Activated T-cell treated with anti-CD3 and anti-CD28 coated beads, Interleukin-2, amount 50 U/mL, for 4 hours (primary cell): ENCODE measurements at places on chromosomes 11 and 22.

- DNase-seq: no peak
Measured at GRCh38 chr22:42608136-42608822, 6.4 kb downstream of the POLDIP3 start.

GRCh38 chr22:31120230-31120629, 2.5 kb upstream of the INPP5J start:
- no peak for DNase-seq

DNA sequence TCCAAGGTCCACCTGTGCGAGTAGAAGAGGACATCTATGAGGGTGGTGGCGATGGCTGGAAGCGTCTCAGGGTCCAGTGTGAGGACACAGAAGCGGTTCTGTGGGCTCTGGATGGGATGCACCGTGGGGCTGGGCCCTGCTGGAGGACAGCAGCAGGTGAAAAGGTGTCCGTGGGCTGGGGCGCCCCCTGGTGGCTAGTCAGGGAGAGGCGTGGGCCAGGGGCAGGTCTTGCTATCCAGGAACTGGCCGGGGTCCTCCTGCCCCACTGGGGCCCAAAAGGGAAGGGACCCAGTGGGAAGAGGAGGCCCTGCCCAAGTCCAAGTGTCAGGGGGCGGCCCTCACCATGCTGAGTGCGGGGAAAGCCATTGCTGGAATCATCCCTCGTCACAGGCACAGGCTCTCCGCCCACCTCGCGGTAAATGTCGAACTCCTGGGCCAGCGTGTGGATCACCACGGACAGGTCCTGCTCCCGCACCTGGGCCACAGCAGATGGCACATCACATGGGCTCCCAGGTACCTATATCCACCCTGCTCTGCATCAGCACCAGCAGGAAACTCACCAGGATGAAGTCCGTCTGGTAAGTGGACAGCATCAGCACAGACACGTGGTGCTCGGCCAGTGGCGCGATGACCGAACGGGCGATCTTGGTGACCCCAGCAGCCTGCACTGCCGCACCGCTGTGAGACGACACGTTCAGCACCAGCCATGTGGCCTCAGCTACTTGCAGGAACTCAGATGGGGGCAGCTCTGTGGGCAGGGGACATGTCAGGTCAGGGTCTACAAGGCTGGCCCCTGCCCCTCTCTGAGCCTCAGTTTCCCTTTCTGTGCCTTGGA, 2.3 kb downstream of the CASTOR1 start:
- DNase-seq: peak; percentile 89

GRCh38 chr11:211295-211694, 3.8 kb downstream of the RIC8A start:
- DNase-seq: no peak

- no peak for DNase-seq
Measured at GRCh38 chr11:15307619-15308024, 192.9 kb downstream of the INSC start.

GRCh38 chr11:14007566-14007965, 45.0 kb downstream of the SPON1 start:
- DNase-seq: no peak

GRCh38 chr11:65786786-65787636, at the start of gene OVOL1:
Gene OVOL1 (plus strand): TSS chr11:65787063. CDS start chr11:65787374, 311 bp downstream.
- DNase-seq: peak; percentile 31

DNA sequence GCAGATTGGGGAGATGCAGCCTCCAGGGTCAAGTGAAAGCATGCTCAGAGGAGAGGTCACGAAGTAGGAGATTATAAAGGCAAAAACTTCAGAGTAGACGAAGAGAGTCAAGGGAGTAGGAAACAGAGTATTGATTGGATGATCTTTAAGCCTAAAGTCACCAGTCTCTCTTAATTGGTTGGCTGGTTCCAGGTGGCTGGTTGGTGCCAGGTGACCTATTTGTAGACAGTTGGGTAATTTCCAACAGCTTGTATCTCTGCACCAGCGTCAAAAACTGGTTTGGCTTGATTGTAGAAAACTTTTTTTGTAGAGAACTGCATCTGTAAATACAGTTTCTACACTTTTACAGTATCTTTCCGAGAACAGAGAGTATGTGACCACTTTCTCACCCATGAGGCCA, 75.7 kb upstream of the CCDC90B start:
- no peak for DNase-seq

DNA sequence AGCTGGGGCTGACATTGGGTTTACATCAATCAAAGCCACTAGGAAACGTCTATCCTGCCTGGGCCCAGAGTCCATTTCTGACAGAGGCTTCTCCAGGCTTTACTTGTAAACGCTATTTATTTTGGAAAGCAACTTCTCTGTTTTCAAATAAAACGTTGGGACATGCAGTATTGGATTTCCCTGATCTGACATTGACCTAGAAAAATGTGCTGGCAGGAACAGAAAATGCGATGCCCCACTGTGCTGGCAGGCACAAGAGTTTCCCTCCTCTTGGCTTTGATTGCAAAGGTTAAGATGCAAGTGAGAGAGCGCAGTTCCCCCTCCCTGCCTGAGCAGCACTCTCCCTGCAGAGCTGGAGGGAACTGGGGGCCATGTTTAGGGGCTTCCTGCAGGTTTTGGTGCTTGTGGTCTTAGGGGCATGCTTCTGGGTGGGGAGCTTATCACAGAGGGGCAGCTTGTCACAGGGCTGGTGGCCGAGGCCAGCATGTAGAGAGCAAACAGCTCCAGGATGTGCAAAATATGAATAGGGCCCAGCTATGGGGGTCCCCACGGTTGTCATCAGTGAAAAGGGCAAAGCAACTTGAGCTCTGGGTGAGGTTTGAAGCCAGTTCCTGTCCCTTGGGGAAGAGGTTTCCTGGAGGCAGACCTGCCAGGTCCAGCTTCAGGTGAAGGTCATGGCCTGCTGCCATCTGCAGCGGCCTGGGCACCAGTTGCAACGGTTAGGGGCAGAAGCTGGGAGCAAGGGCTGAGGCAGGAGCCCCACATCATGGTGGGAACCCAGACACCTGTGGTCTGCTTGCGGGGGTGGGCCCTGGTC, 42.3 kb upstream of the DKK3 start:
- no peak for DNase-seq

- DNase-seq: no peak
Measured at GRCh38 chr22:44615602-44616180, 86.3 kb upstream of the PRR5 start.

GRCh38 chr11:107653076-107653475, 58.8 kb downstream of the SLN start:
- no peak for DNase-seq

DNA sequence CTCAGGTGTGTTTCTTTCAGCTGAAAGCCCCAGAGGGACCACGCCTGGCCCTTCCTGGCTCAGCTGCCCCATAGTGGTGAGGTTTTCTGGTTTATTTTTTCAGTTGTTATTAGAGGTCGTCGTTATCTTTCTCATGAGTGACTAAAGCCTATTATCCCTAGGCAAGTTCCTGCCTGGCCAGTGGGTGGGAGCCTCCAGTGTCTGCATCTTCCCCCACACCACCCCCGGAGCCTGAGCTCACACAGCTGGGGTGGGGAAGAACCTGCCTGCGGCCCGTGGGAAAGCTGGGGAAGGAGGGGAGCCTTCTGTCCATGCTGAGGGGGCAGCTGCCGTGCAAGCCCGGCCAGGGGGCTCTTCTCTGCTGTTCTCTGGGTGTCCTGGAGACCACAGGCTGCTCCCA, 24.3 kb upstream of the PPFIA1 start:
- no peak for DNase-seq

DNA sequence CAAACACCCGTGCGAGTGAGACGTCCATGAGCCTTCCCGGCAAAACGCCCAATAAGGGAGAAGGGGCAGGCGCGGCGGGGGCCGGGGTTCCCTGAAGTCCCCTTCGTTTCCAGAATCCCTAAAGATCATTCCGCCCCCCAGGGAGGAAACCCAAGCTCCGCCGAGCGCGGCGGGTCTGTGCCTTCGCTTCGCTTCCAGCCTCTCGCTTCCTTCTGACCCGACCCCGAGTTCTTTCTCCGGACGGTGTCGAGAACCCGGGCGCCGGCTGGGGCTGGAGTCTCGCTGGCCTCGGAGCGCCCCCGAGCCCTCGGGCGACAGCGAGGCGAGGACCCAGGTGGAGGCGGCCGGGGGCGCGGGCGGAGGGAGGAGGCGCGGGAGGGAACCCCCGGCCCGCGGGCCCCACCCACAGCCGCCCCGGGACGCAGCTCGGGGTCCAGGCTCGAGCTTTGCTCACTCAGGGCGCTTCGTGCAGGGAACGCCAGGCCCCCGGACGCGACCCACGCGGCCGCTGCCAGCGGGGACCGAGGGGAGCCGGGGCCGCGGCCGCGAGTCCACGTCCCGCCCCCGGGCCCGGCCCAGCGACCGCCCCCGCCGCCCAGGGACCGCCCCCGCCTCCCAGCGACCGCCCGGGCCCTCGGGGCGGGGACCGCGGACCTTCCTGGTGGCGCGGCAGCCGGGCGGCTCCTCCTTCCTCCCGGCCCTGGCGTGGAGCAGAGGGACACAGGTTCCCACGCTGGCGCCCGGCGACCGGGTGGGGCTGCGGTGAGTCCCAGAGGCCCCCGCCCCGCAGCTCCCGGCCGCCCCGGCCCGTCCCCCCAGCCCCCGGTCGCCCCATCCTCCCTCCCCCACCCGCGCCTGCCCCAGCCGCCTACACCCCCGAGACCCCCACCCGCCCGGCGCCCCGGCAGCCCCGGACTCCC, at the start of gene PGGHG:
PGGHG (plus strand) TSS at position 649 of the 920 bp plus-strand sequence. CDS start 691 bp downstream, outside the sequence.
- DNase-seq: peak; percentile 50

GRCh38 chr11:69986440-69986787, 91.7 kb upstream of the ANO1 start:
- no peak for DNase-seq

- DNase-seq: no peak
Measured at GRCh38 chr11:91086028-91086427, 863.2 kb upstream of the CHORDC1 start.

DNA sequence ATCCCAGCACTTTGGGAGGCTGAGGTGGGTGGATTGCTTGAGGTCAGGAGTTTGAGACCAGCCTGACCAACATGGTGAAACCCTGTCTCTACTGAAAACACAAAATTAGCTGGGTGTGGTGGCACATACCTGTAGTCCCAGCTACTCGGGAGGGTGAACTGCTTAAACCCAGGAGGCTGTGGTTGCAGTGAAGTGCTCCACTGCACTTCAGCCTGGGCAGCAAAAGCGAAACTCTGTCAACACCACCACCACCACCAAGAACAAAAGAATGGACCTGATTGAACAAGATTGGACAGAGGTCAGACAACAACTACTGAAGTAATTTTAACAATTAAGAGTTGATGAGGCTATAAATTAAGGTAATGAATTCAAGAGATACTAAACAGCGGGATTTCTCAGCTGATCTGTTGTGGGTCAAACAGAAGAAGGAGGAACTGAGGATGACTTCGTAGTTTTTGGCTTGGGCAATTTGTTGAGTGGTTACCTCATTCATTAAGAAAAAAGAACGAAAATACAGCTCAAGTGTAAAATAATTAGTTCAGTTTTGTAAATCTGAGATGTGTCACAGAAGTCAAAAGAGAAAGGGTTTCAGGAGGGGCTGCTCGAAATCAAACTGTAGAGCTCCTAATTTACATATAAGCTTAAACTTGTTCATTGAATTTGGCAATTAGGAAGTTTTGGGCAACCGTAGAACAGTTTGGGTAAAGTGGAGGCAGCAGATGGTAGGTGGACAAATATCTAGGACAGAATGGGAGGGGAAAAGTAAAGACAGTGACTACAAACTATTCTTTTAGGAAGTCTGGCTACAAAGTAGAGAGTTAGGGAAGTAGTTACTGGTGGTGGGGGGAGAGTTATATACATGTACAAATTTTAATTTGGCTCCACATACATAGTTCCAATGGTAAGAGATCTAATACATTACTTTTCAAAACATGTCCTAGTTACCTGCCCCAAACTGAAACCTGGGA, 4.5 kb downstream of the IL18 start:
- DNase-seq: no peak

DNA sequence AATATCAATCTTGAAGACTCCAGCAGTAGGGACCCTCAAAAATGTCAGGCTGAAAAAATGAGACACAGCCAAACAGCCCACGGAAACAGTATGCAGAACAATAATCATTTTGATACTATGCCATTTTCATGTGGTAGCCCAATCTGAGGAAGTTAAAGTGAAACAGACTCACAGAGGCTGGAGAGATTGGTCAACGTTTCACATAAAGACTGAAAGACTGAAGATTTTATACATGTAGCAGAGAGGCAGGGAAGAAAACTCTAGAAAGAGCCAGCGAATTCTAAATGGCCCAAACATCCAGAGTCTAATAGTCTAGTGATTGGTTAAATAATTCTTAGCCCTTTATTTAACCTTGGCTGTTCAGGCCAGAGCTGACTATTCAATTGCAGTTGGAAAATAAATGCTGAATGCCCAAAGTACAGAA, 49.4 kb downstream of the MAML2 start:
- no peak for DNase-seq

- DNase-seq: peak; percentile 18
Measured at GRCh38 chr22:22748297-22748743, 103.9 kb downstream of the GGTLC2 start.

GRCh38 chr22:47165338-47166032, 403.0 kb downstream of the TBC1D22A start:
- no peak for DNase-seq

DNA sequence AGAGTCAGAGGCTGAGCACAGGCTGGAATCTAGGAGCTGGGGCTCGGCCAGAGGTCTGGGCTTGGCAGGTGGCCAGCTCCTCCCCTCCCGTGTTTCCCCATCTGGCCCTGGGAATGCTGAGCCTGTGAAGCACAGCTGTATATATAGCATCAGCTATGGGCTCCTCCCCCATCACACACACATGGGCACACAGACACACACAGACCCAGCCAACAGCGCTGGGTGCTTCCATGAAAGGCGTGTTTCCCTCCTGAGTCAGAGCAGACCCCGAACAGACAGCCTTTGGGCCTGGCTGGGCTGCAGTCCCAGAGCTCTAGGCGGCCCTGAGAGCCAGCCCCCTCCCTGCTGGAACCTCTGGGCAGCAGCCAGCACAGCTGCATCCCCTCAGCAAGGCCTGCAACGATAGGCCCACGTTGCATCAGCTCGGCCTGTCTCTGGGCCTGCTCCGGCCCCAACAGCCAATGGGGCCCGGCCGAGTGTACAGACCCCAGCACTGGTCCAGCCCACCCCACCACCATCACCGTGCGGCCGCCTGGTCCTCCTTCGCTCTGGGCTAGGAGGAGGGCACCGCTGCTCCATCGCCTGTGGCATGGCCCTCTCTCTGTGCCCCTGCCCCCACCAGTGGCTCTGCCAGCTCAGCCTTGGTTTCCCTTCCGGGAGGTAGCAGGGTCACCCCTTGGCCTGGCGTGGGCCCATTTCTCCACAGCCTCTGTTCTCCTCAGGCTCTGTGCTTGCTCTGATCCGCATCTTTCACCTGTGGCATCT, 7.6 kb upstream of the SERPINH1 start:
- DNase-seq: no peak

DNA sequence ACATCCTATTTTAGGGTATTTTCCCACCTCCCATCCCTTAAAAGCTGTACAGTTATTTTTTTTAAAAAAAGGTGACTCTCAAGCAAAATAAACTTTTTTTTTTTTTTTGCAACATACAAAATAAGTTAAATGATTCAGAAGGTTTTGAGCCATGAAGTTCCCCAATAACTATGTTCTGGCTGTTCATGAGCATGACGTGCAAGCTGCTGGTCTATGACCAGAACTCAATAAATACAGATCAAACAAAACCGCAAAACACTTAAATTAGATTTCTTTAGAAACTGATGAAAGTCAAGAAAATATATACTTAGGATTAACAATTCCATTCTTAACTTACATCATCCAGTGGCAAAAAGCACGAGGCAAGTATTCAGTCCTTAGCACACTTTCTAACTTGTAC, 24.1 kb upstream of the CLNS1A start:
- no peak for DNase-seq
